Esophagus squamous epithelium (tissue), 5 donors: ENCODE measurements at places on chromosomes 12 and 14.

GRCh38 chr12:110687396-110688169 is 1.3 kb downstream of the HVCN1 start:
- no peak for DNase-seq

GRCh38 chr12:117024961-117025480 is 74.2 kb downstream of the TESC start:
- DNase-seq, result no peak

DNA sequence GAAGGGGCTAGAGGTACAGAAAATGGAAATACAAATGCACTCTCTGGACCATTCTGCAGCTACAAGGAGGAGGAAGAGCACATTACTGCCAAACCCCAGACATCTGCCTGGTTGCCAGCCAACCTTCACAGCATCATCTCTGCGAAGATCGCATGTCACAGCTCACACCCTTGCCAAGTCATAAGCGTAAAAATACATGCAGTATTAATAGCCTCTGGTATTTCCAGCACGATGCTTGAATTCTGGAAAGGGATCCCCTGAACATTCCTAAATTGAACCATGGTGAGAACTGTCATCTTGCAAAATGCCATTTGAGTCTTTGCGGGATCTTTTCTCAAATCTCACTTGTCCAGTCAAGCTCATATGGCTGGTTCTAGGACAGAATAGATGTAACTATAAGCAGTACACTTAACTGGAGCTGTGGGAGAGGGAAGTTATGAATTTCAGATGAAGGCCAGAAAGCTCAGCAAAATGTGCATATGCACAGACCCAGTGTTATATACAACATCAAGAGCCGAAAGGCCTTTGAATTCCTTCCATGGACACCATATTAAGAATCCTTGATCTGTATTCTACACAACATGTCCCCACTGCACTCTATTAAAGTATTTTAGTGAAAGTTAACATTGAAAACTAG is 211.6 kb downstream of the DUSP6 start:
- no peak for DNase-seq

DNA sequence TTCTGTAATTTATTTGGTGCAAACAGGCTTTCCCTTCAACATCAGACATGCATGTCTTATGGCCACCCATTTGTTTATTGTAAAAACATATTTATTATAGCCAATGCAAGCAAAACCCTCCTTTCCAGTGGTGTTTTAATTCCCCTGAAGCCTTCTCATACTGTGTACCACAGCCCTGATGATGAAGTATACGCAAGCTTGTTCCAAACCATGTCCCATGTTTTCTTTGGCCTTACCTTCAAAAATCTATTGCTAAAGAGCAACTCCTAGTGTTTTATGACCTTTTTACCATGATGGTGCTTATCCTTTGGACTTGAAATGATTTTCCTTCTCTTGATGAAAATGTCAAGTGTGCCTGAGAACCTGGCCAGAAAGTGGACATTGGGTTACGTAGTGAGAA is 85.9 kb upstream of the CCDC91 start:
- DNase-seq, result no peak

GRCh38 chr14:33516898-33517436 is 433.9 kb downstream of the EGLN3 start:
- DNase-seq, result no peak

- no peak for DNase-seq
Observed at GRCh38 chr14:81093651-81094050, 127.1 kb downstream of the GTF2A1 start.

DNA sequence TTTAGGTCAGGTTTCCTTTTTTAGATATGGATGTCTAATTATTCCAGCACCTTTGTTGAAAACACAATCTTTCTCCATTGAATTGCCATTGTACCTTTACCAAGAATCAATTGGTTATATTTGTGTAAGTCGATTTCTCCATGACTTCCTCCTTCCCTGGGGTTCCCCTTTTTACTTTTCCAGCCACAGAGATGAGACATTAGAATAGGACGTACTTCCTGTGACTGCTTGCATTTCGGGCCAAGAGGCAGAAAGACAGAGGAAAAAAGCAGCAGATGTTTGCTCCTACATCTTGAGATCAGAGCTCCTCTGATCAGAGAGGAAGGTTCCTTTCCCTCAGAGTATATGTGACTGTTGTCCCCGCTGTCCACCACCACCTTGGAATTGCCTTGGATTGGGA is 453.7 kb upstream of the RGS6 start:
- no peak for DNase-seq

DNA sequence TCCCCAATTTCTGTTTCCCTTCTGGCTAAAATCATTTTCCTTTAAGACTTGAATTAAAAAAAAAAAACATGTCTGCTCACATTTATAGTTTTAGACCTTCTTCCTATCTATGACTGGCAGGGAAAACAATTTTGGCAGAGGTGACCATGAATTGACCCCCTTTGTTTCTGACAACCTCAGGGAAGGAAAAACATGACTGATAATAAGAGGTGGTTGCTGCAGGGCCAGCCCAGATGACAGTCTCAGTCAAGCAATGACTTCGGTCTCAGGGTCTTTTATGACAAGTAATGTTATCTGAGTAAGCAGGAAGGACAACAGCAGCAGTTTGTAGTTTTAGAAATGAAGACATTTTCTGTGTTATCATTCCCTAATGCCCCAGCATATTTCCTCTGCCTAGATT is 430.9 kb downstream of the LRIG3 start:
- DNase-seq, result no peak
